ENCODE measurements at places on chromosomes 2 and 18.

DNA sequence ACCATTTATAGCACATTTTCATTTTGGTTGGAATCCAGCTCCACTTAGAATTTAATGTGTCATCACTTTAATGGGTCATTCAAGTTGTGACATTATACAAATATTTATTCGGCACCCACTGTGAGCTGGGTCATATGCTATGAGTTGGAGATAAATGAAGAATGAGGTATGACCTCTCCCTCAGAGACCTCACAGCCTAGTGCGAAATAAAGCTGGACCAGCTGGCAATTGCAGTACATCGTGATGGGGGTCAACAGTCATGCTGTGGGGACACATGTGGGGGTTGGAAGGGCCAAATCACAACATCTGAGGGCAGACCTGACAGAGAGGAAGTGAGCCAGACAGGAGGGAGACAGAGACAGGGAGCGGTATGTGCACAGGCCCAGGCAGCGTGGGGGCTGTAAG, 175.4 kb downstream of the MAIP1 start:
- no peak for DNase-seq

- DNase-seq, result no peak
These were observed 3.1 kb upstream of the FLACC1 start for GRCh38 chr2:201360256-201360655.

DNA sequence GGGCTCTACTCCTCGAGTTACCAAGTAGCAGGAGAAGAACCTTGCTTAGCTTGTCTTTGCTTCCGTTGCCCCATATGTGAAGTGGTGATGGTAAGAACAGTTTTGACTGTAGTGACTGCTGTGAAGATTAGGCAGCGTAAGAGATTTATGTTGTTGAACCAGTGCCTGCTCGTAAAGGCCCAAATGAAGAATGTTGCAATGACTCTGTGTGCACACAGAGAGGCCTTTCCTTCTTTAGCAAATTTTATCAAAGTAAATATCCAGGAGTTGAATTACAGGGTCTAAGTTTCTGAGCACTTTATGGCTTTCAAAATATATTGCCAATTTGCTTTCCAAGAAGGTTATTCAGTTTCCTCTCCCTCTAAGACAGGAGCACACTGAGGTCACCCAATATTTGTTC, 14.5 kb downstream of the NTSR2 start:
- no peak for DNase-seq

DNA sequence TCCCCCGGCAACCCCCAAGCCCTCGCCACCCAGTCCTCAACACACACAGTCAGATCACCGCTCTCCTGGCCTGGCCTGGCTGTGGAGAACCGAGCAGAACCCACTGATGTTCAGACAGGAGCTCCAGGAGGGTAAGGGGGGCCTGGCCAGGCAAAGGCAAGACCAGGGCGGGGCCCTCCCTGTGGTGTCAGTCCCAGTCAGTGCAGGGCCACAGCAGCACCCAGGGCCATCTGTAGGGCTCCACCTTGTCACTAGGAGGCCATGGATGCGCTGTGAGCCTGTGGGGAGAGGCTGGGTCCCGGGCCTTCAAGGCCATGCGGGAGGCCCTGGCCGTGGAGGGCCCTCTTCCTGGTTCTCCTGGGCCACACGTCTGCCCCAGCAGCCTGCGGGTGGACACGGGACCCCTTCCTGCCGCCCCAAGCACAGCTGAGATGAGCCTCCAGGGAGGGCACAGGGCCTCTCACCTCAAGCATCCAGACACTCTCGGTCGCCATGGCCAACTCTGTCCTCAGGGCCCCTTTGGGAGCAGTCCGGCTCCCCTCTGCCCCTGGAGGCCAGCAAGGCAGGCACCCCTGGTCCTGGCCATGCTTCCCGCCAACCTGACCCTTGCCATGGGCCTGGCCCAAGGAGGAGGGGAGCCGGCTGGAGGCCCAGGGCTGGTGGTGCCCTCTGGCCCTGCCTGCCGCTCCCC, 2.0 kb downstream of the ANO7 start:
- DNase-seq, result no peak

GRCh38 chr2:5235701-5236100, 456.5 kb upstream of the SOX11 start:
- no peak for DNase-seq

DNA sequence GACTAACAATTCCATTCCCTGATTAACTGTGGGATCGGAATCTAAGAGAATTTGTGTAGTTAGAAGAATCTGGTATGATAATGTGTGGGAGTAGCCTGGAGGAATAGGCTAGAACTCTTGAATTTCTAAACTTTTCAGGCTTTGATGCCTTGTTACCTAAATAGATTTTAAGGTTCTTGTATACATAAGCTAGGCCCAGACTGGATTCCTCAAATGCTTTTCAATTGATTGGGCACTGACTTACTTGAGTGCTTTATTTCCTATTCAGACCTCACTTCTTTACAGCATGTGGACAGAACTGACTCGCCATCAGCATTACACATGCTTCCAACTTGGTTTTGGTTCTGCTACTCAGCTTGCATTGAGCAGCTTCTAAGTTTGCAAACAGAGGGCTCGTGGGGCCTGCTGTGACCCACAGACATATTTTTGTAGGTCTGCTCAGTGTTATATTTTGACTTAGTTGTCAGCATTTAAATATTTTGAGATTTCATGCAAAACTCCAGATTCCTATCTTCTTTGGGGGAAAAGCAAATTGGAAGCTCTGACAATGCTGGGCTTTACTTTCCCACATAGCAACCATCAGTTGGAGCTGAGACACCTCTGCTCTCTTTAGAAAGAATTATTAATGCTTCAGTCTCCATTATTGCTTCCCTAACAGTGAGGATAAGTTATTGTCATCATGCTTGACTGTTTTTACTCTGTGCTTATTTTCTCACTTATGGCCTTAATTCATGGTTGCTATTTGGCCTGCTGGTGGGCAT, 5.7 kb downstream of the PARD3B start:
- DNase-seq, result peak; percentile 11

- DNase-seq, result peak; percentile 52
These were observed 618 bp upstream of the TNS1 start for GRCh38 chr2:218003281-218003944.

GRCh38 chr18:63054901-63055584, 264.5 kb downstream of the BCL2 start:
- DNase-seq, result no peak

GRCh38 chr2:199932312-199932855, 21.3 kb downstream of the C2orf69 start:
- DNase-seq, result no peak

- no peak for DNase-seq
These were observed 35.0 kb downstream of the ITGB6 start for GRCh38 chr2:160165081-160165480.

DNA sequence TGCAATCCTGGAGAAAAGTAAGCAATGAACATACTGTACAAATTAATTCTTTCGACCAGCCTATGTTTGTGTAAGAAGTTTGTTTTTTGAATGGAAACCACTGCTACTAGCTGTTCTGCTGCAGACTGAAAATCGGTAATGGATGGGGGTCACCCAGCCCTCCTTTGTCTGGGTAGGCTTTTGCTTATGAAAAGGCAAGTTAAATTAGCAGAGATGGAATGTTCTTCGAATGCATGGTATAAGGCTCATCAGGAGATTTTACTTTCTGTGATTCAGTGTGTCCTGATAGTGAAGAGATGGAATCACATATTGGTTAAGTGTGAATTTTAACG, 53.8 kb downstream of the EEF1B2 start:
- no peak for DNase-seq

GRCh38 chr18:75261430-75262223, 51.0 kb downstream of the TSHZ1 start:
- no peak for DNase-seq

- no peak for DNase-seq
These were observed 280.8 kb downstream of the SETBP1 start for GRCh38 chr18:44961288-44961995.

GRCh38 chr18:9421901-9422327, 53.4 kb upstream of the RALBP1 start:
- DNase-seq, result no peak

DNA sequence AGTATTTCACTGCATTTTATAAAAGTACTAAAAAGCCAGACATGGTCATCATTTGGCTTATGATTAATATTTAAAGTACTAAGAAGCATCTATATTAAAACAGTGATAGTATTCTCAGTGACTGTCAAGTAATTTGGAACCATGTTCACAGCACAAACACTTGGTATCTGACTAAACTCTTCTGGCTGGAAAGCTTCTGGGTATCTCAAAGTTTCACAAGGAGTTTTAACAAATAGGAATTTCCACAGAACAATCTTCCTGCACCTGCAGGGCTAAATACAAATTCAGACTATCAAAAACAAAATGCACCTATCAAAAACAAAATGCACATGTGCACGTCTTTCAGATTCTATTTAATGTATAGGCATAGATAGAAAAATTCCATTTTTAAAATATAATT, 158.8 kb downstream of the L3MBTL4 start:
- DNase-seq, result no peak

All from body of pancreas (tissue), 4 donors.